ENCODE measurements at places on chromosomes 3 and 15.

- no peak for DNase-seq
These were observed 192.0 kb downstream of the UBE2E2 start for GRCh38 chr3:23395115-23395514.

DNA sequence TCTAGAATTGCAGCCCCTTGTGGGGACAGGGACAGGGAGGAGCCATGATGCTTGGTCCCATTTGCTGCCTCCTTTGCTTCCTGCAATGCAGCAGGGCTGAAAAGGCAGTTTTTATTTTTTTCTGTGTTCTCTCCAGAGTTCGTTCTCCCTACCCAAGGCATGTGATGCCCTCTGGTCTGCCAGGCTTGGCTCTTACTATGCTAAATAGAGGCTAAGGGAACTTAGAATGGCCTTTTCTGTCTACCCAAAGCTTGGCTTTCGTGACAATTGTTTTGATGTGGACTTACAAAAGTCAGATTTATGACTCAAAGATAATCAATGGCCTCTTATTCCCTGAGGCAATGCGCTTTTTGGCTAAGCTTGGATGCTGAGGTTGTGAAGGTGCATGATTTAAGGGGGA, 293.3 kb upstream of the TBL1XR1 start:
- DNase-seq, result no peak

GRCh38 chr3:127490271-127491023, 100.1 kb downstream of the TPRA1 start:
- DNase-seq, result no peak

DNA sequence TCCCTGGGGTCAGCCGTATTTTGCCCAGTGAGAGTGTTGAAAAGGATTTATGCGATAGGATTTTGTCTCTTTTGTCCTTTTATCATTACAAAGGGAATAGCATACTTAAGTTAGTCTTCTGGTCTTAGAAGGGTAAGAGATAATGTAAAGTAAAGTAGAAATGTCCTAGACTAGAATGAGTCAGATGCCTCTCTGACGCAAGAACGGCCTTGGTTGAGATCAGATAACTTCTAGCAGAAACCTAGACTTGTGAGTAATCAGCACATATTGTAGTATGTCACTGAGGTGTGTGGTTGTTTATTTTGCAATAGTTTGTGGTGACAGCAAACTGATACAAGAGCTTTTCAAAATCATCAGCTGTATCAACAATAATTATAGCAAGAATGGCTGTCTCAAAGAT, 866.1 kb downstream of the NSUN3 start:
- DNase-seq, result peak; percentile 18

- DNase-seq, result peak; percentile 60
These were observed 141.9 kb upstream of the C2CD4B start for GRCh38 chr15:62306851-62307504.

GRCh38 chr15:57479005-57479404, 102.7 kb downstream of the CGNL1 start:
- no peak for DNase-seq

- no peak for DNase-seq
These were observed 214.1 kb downstream of the SHQ1 start for GRCh38 chr3:72634128-72634527.

DNA sequence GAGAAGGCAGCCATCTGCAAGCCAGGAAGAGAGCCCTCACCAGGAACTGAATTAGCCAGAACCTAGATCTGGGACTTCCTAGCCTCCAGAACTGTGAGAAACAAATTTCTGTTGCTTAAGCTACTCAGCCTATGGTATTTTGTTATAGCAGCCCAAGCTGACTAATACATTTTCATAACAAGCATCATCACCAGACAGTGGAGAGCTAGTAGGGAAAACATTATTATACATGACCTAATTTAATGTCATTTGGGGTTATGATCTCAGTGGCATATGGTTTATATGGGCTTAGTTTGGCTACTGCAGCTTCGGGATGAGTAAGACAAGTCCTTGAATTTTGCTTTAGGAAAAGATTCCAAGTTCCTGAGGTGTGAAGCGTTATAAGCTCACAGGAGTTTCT, 35.6 kb downstream of the LNP1 start:
- no peak for DNase-seq

- no peak for DNase-seq
These were observed 225.7 kb upstream of the PPP2R3A start for GRCh38 chr3:135739779-135740178.

DNA sequence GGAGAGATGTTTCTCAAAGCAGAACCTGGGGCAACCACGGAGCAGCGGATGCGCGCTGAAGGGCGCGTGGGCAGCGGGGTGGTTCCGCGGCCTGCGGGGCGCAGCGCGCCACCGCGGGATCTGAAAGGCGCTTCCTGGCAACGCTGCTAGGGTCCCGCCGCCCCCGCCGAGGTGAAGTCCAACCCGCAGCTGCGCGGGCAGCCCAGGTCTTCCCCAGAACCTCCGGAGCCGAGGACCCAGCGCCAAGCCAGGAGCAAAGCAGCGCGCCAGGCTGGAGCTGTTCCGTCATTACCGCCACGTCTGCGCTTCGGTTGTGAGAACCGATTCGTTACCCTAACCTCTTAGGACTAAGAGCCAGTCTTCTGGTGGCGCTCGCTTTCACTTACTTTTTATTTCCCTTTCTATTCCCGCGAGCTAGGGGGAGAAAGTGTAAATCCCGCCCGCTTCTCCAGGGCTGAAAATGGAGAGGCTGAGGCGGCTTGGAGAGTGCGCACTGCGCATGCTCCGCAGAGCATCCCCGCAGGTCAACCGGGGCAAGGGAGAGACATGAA, 3.2 kb upstream of the GABRG3 start:
- peak; percentile 15 for DNase-seq

GRCh38 chr15:69743091-69743490, 290.5 kb downstream of the RPLP1 start:
- DNase-seq, result no peak

- DNase-seq, result no peak
These were observed 202.7 kb upstream of the SLC2A2 start for GRCh38 chr3:171229173-171229572.

- no peak for DNase-seq
These were observed 164.5 kb upstream of the PROK2 start for GRCh38 chr3:71949442-71949841.

GRCh38 chr3:78023257-78023656, 983.4 kb downstream of the ROBO2 start:
- DNase-seq, result no peak

GRCh38 chr15:36658898-36659639, 79.6 kb downstream of the CDIN1 start:
- DNase-seq, result no peak

GRCh38 chr3:116877968-116878367, 168.4 kb downstream of the TUSC7 start:
- no peak for DNase-seq

- peak; percentile 82 for DNase-seq
These were observed 125.6 kb downstream of the ETFA start for GRCh38 chr15:76185716-76186115.

- DNase-seq, result peak; percentile 74
These were observed 560.8 kb downstream of the MCTP2 start for GRCh38 chr15:94792196-94792595.

DNA sequence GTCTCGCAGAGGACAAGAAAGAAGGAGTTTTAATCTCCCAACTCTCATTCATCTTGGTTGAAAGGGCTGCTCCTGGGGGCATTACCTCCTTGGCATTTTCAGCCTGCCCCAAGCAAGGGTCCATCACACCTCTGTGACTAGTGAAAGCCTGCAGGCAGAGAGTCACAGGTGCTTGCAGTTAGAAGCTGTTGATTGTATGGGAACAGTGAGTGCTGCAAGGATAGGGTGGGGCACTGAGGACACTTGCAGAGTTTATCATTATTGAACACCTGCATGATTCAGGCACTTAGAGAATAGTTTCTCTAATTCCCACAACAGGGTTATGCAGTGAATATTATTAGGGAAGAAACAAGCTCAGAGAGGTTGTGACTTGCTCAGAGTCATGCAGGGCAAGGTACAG, 41.7 kb upstream of the IGF2BP2 start:
- no peak for DNase-seq

- DNase-seq, result no peak
These were observed 105.3 kb upstream of the PEX5L start for GRCh38 chr3:180142041-180142440.

DNA sequence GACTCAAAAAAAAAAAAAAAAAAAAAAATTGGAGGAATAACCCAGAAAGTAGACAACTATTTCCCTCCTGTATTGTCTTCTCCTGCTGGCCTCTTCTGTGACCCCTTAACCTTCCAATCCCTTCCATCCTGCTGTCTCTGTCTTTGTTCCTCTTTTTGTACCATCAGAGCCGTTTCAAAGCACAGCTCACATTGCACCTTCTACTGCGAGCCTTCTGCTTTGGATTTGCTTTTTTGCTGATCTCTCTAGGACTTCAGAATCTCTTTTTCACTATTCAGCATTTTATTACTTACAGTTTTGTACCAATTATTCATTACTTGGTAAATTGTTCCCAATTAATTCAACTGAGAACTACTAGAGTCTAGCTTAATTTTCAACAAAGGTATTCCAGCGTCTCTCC, 284.0 kb upstream of the TBL1XR1 start:
- no peak for DNase-seq

- no peak for DNase-seq
These were observed 54.4 kb downstream of the SLC24A1 start for GRCh38 chr15:65676123-65676522.

DNA sequence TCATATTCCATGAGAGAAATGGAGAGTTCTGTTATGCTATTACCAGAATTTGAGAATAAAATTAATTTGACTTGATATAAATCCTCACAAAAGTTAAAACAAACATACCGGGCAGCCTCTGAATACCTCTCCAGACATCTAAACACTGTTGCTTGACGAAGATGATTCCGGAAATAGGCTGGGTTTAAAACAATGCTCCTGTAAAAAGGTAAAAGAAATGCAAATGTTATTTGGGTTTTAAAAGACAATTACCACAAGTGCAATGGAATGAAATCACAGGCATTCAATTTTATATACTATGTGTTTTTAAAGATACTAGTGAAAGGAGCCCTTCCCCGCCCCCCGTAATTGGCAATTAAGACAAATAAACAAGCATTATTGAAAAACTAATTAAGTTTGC, 121.7 kb downstream of the SPATA16 start:
- no peak for DNase-seq

DNA sequence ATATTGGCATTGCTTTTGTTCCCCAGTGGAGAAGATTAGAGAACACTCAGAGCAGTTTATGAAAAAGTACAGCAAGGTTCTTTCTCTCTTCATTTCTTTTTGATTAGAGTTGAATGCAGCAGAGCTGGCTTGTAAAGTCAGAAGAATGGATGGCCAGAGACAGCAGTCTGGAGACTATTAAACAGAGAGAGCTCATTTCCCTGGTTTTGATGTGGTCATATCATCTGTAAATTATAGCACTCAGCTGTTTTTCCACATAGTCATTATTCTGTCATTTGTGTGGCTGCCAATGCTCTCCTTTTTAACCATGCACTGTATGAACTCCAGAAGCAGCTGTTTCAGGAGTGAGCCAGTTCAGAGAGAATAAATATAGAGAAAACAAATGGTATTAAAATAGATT, 177.4 kb upstream of the CRBN start:
- DNase-seq, result no peak

- no peak for DNase-seq
These were observed 29.7 kb upstream of the LHFPL4 start for GRCh38 chr3:9583371-9583770.

DNA sequence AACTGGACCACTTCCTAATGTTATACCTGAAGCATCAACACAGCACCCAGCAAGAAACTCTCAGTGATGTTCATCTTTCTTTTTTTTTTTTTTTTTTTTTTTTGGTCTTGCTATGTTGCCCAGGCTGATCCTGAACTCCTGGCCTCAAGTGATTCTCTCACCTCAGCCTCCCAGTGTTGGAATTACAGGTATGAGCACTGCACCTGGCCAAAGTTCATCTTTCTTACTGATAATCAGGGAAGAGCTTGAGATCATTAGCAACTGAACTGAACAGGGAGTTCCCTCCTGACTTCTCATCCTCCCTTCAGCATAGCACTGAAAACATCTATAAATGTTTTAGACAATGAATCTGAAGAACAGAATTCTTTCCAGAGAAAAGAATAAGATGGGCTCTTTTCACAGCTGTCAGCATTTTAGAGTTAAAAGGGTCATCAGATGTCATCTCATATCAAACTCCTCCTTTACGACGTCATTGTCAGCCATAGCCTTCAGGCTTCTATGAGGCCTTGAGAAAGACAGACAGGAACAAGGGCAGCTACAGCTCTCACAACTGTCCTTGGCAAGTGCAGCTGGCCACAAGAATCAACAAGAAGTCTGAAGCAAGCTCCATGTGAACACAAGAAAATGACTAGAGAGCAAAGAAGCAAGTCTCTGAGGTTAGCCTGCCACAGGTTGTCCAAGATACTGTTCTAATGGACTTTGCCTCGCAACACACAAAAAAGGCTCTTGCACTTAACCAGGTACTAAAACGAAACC, 33.8 kb downstream of the SCAP start:
- no peak for DNase-seq

GRCh38 chr15:58840048-58840447, 68.9 kb downstream of the MINDY2 start:
- no peak for DNase-seq

DNA sequence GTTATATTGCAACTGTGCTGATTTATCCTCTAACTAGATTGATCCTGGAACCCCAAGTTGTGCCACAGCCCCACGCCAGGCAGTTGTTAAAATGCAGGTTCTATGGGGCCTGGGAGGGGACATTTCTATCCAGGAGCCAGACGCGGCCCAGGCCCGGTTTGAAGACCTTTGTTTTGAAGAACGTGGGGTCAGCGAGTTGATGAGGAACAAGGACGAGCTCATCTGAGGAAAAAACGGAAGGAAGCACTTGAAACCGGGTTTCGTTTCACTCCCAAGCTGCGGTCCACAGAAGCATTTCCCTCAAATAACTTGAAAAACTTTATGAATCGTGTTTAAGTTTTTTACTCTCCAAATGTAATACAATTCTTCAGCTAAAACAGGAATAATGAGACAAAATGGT, 76.4 kb downstream of the CHSY1 start:
- DNase-seq, result no peak

DNA sequence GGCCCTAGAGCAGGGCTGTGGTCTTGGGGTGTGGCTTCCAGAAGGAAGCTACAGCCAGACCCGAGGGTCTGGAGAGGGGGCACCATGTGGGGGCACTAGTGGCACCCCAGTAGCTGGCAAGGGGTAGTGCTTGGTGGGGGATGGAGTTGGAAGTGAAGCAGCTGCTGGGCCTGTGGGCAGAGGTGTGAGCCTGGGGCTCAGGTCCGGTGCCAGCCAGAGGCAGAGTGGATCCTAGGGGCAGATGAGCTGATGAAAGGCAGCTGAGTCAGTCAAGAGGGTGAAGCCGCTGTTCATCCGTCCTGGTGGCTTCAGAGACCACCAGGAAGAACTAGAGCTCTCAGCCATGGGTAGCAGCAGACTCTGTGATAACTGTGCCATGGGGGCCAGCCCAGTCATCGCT, 172.6 kb downstream of the TBC1D2B start:
- no peak for DNase-seq

DNA sequence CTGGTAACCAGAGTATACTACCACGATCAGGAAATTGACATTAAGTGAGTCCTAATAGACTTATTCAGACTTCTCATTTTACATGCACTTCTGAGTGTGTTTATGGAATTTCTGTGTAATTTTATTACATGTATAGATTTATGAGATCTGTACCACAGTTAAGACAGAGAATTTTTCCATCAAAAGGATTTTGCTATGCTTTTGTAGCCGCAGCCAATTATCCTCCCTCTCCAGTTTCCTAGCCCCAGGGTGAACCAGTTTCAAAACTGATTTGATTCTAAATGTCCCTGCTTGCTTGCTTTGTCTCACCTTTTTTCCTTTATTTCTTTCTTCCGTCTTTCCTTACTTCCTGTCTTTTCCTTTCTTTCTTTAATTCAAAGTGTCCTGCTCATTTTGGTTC, 661.2 kb upstream of the BCHE start:
- no peak for DNase-seq

All from MG63 (cell line).